ENCODE measurements at places on chromosomes 7 and 10. TPM values are rescaled to one million over a fixed set of nuclear protein-coding genes. Genes with fewer than 3 reads are reported as not detected.

Gene GNGT1
- total RNA-seq, result not detected

Gene OPN4
- total RNA-seq, result not detected

Gene GFRA1
- 10.3 TPM for total RNA-seq

Gene ENTPD1
- total RNA-seq, result 110 TPM

Gene SPDYE1
- total RNA-seq, result not detected

Gene KIF20B
- total RNA-seq, result 6.2 TPM

Gene TEX36
- not detected for total RNA-seq

Gene WDFY4
- 15.0 TPM for total RNA-seq

Gene C10orf95
- total RNA-seq, result not detected

Gene PAX4
- not detected for total RNA-seq

Gene APBB1IP
- total RNA-seq, result 18.5 TPM

Gene TNS3
- 117 TPM for total RNA-seq

Gene ZNF503
- total RNA-seq, result 32.1 TPM

Data from aorta (tissue), 5 donors.